ENCODE measurements at places on chromosomes 1 and 21.

DNA sequence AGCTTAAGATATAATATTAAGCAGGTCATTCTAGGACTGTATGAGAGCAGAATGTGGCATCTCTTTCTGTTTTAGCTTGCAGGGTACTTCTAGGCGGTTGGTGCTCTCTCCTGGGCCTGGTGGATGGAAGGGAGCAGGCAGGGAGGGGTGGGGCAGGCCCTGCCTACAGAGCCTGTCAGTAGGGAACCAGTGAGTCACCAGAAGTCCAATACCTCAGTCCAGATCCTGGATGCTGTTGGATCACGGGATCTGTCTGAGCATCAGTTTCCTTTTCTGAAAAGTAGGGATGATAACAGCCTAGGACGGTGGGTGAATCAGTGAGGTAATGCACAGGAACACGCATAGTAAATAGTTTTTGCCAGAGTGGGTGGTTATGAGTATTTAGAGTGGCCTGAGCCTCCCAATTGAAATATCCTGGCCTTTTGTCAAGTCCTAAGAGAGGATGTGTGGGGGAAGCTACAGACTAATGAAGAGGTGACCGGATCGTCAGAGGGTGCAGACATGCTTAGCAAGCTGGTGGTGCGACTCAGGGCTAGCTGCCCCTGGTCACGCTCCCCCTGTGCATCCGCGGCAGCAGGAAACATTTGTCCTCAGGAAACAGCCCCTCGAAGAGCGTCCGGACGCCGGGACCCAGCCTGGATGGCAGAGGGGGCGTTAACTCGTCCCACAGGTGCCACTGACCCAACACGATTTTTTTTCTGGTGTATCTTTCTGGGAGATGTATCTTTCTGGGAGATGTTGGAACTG lies 23.9 kb downstream of the NAV1 start:
- DNase-seq, result no peak

GRCh38 chr1:233061265-233061664 lies 110.9 kb downstream of the NTPCR start:
- no peak for DNase-seq

DNA sequence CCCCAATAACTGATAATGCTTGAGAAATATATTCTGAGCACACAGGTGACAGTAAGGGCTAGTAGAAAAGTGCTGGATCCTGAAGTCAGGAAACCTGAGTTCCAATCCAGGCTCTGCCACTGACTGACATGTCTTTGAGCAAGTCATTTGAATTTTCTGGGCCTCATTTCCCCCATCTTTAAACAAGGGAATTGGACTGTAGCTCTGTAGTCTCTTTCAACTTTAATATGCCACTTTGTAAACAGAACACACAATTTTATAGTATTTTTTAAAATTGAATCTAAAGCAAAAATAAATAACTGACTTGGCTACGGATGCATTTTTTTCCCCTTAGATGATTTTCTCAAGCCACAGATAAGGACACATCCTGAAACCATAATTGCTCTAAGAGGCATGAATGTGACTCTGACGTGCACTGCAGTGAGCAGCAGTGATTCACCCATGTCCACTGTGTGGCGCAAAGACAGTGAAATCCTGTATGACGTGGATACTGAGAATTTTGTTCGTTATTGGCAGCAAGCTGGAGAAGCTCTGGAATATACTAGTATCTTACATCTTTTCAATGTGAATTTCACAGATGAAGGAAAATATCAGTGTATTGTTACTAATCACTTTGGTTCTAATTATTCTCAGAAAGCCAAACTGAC lies 37.0 kb downstream of the LRIG2 start:
- no peak for DNase-seq

- no peak for DNase-seq
Measured at GRCh38 chr1:25703041-25703440, 86.5 kb downstream of the MAN1C1 start.
